ENCODE measurements at places on chromosomes 2 and 18.

DNA sequence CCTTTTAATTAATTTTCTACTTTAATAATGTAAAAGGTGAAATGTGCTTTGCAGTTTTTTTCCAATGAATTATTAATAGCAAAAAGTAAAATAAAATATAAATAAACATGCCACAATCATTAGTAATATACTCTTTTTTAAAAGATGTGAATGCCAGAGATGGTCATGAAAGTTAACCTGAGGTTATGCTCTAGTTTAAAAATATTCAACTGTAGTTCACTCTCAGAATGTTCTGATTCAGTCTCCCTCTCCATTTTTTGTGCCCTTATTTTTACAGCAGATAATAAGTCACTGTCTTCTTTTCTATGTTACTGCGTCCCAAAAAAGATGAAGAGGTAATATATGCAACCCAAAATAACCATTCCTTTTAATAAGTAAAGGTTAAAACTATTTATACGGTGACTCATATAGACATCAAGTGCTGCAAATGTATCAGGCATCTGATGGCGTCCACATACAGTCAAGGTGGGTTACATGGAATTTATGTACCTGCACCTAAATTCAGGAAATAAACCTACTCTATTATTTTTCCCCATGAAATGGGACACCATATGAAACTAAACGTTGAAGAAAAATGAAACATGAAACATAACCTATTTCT lies 153.6 kb upstream of the ZNF804A start:
- DNase-seq = no peak

DNA sequence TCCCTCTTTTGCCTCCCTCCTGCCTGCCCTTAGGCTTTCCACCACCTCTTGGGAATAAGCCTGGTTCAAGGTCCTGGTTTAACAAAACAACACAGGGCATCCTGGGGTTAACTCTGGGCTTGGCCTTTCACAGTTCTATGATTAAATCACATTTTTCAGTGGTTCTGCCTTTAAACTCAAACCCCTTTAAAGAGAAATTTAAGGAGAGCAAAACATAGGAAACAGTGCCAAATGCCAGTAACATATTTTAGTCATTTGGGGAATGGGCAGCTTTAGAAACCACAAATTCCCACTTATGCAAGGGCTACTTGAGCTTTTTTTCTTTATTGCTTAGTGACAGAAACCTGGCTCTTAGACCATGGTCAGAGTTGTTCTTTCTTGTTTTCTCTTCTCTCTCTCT lies 112.2 kb upstream of the FZD5 start:
- DNase-seq = no peak

- no peak for DNase-seq
Measured at GRCh38 chr2:120498576-120499394, 152.8 kb downstream of the INHBB start.

DNA sequence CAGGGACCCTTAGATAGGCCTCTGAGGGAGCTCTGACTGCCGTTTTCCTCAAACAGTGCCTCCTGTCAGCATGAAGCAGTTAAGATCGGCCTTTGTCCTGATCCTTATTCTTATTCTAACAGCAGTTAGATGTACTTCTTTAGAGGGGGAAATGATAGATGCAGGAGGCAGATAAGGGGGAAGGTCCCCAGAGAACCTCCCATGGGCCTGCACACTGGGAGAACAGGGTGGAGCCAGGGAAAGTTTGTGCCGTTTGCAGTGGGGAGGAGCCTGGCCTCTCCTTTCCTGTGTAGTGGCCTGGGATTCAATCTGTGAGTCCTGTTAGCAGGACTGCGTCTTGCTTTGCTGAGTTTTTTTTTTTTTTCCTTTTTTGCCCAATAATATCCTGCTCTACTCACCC lies 7.9 kb upstream of the INPP4A start:
- no peak for DNase-seq

DNA sequence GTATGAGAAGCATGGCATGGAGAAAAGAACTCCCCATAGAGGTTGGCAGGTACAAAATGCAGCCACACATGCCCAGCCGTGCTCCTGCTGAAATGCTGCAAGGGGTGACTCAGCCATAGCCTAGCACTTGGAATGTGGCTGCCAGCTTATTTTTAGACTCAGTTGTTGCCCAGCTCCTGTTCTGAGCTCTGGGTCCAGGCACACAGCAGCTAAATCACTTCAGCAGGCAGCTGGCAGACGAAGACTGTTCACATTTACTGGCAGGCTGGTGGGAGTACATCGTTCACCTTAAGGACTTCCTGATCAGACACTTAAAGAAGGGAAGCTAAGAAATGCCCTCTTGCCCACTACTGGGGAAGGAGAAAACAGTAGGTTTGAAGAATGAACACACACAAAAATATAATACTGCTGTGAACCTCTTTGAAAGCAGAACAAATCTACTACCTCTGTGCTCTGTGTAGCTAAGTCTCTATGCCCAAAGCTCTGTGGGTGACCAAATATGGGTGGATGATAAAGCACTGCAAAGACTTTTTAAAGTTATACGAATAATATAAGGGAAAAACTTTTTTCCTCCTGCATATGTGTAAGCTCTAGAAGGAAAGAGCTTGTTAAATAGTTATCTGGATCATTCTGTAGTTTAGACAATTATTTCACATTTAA lies 146.1 kb downstream of the LNPK start:
- DNase-seq = no peak

- DNase-seq = no peak
Measured at GRCh38 chr18:24485681-24486080, 25.2 kb downstream of the HRH4 start.

DNA sequence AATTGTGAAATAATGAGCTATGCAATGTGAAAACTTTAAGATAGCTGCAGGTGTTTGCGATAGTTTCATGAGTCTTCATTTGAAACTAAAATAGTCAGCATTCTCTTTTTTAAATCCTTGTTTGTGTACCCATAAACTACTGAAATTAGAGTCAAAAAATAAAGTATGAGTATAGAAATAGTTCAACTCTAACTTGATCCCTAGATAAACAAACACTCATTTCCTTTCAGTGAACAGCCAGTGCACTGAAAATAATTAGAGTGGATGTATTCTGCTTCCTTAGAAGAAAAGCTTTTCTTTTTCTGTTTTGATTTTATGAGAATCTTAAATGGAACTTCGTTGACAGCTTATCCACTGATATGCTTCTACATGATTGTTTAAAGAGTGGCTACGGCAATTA lies 1033.4 kb downstream of the SOCS6 start:
- no peak for DNase-seq
